ENCODE measurements at places on chromosomes 7 and 10.

DNA sequence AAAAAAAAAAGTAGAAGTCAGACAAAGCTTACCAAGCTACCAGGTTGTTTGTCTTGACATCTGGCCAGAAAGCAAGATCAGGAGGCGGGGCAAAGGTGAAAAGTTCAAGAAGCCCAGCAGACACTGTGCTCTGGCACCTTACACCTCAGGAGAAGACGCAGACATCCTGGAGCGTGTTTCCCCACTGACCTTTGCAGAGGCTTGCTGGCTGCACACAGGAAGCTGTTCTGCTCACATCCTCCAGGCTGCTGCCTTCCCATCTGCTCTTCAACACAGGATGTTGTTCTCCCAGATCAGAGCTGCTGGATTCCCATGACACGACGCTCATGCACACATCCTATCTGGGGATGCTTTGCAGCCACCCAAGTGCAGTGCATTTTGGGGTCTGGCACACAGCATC, 174.4 kb upstream of the KIAA1217 start:
- DNase-seq = no peak

DNA sequence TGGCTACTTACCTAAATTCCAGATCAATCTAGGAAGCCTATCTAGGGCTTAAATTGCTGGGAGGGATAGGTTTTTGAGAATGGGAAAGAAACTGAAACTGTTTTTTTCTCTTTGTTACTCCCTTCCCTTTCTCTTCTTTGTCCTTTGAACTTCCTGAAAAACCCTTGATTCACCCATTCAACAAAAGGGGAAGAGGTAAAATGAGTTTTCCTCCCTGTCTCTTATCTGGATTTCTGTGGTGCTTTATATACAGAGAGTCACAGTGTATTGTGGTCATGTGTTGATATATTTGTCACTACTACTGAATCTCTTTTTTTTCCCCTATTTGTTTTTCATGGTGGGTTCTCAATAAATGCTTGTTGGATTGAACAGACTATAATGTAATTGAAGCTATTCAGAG, 19.8 kb upstream of the NUP205 start:
- no peak for DNase-seq

DNA sequence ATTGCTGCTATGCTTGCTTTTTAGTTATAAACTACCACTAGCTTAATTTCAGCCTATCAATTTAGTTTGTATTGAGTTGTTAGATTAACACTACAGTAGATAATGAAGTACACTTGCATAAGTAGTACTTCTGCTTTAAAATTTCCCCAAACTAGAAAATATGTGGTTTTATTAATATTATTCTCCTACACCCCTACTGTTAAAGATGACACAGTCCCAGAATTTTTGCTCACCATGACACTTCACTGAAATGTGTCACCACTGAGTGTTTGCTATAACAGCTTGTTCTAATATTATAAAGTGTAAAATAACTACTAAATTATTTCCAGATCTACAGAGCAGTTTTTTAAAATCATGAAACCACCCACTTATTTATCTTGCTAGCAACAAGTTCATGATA, 31.6 kb downstream of the RHEB start:
- DNase-seq = no peak

- DNase-seq = no peak
Measured at GRCh38 chr10:76454506-76455140, 1023.2 kb downstream of the LRMDA start.

- no peak for DNase-seq
Measured at GRCh38 chr7:107185716-107186115, 16.9 kb downstream of the HBP1 start.

- DNase-seq = no peak
Measured at GRCh38 chr10:9075420-9075819, 1020.9 kb downstream of the GATA3 start.

DNA sequence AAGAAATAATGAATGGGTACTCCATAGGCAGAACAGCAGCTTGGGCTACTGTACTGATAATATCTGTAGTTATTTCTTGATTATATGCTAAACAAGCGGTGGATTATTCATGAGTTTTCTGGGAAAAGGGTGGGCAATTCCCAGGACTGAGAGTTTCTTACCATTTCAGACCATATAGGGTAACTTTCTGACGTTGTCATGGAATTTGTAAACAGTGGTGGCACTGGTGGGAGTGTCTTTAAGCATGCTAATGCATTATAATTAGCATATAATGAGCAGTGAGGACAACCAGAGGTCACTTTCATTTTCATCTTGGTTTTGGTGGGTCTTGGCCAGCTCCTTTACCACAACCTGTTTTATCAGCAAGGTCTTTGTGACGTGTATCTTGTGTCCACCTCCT, 399.7 kb downstream of the CDC14C start:
- DNase-seq = no peak

GRCh38 chr7:117445206-117445605, 17.9 kb upstream of the ASZ1 start:
- DNase-seq = no peak

- DNase-seq = no peak
Measured at GRCh38 chr7:106693677-106694353, 32.9 kb upstream of the CCDC71L start.

- DNase-seq = peak; percentile 30
Measured at GRCh38 chr10:119893074-119893473, 544 bp downstream of the SEC23IP start.

DNA sequence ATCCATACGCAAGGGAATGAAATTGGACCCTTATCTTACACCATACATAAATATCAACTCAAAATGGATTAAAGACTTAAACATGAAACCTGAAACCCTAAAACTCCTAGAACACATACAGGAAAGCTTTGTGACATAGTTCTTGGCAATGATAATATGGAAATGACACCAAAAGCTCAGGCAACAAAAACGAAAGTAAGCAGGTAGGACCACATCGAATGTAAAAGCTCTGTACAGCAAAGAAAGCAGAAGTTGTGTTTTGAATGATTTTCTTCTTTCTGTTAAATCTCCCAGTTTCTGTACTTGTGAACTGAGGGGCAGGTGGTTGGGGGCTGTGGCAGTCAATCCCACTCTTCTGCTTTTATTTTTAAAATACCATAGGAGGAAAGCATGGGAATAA, 368.4 kb upstream of the PODXL start:
- no peak for DNase-seq

- no peak for DNase-seq
Measured at GRCh38 chr10:73843261-73843660, 31.1 kb downstream of the CAMK2G start.

- no peak for DNase-seq
Measured at GRCh38 chr7:46886669-46887374, 695.1 kb downstream of the TNS3 start.

DNA sequence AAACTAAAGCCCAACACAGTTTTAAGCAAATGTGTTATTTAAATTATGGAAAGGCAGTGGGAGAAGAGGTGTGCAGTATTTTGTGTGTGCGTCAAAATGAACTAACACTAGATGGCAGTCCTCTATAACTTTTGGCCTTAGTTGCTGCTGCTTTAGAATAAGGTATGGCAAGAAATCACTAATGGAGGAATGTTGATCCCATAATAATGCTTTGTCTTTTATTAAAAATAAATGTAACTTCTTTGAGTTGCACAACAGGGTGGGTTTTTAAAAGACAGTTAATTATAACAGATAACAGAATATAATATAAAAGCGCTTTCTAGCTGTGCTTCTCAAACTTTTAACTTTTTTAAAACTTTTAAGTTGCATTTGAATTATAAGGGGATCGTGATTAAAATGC, 56.4 kb downstream of the BBS9 start:
- DNase-seq = peak; percentile 52

DNA sequence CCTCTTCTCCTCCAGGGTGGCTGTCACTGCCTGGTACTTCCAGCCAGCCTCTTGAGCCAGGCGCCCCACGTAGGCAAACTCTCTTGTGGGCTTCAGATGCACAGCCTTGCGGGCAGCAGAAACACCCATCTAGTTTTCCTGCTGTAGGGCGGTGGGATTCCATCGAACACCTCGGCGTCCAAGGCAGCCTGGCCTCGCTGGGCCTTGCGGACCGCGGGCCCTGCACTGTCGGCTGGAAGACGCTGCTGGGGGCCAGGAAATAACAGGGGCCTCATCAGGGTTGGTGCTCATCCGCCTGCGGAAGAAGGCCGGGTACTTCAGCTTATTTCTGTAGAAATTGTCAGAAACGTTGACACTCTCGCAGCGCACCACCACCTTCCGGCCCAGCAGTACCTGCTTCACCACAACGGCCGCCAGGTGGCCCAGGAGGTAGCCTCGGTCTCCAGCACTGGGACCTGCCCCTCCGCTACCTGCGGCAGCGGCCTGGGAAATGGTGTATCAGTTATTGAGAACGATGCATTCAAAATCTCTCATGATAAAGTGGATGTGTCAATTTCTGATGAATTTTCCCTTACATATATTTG, 61.1 kb downstream of the WDFY4 start:
- DNase-seq = no peak

DNA sequence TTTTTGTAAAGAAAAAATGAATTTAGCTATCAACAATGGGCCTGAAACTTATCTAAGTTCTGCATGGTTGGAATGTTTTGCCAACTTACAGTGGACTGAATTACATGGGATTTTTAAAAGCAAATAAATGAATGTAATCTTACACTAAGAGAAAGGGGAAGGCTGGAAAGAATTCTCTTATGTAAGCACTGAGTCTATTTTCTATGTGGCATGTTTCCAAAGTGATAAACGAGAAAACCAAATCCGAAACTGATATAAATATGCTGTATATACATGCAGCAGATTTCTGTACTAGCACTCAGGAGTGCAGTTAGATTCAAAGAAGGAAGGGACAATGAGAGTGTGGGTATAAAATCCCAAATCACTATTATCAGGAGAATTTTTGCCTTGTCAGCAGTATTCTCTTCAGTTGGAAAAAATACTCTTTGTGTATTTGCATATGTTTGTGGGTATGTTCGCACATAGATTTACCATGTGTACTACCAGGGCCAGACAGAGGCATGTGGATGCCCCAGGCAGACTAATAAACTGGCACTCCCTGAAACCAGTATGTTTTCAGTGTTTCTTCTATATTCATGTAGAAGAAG, 334.3 kb upstream of the SEMA3D start:
- DNase-seq = no peak

GRCh38 chr7:17598846-17599245, 300.4 kb downstream of the AHR start:
- no peak for DNase-seq

- no peak for DNase-seq
Measured at GRCh38 chr10:128716181-128716580, 590.0 kb upstream of the MKI67 start.

GRCh38 chr7:155124706-155125105, 54.6 kb downstream of the HTR5A start:
- DNase-seq = no peak

GRCh38 chr7:98394377-98394836, 6.5 kb downstream of the BAIAP2L1 start:
- DNase-seq = no peak

GRCh38 chr10:13555884-13556510, 27.2 kb upstream of the BEND7 start:
- DNase-seq = no peak

DNA sequence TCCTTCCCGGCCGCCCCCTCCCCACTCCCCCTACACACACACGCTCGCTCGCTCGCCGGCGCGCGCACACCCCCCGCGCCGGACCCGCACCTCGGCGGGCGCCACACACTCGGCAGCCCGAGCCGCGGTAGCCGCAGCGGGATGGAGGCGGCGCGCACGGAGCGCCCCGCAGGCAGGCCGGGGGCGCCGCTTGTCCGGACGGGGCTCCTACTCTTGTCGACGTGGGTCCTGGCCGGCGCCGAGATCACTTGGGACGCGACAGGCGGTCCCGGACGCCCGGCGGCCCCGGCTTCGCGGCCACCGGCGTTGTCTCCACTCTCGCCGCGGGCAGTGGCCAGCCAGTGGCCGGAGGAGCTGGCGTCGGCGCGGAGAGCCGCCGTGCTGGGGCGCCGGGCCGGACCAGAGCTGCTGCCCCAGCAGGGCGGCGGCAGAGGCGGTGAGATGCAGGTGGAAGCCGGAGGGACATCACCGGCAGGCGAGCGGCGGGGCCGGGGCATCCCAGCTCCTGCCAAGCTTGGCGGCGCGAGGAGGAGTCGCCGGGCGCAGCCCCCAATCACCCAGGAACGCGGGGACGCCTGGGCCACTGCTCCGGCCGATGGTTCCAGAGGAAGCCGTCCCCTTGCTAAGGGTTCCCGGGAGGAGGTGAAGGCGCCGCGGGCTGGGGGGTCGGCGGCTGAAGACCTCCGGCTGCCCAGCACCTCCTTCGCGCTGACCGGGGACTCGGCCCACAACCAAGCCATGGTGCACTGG, at the start of gene SORCS3:
Gene SORCS3, plus strand, starts transcription at position 104 of the 750 bp plus-strand sequence.
- DNase-seq = no peak

All from OCI-LY7 (cell line).